Heart right ventricle (tissue), 16 donors: ENCODE measurements at places on chromosomes 4 and X. TPM values are rescaled to one million over a fixed set of nuclear protein-coding genes. Genes with fewer than 3 reads are reported as not detected.
A peak's percentile ranks its signal among the peaks of the same experiment; 100 is the strongest.

GRCh38 chrX:79506001-79506400 lies 138.9 kb upstream of the ITM2A start:
- no peak for DNase-seq

DNA sequence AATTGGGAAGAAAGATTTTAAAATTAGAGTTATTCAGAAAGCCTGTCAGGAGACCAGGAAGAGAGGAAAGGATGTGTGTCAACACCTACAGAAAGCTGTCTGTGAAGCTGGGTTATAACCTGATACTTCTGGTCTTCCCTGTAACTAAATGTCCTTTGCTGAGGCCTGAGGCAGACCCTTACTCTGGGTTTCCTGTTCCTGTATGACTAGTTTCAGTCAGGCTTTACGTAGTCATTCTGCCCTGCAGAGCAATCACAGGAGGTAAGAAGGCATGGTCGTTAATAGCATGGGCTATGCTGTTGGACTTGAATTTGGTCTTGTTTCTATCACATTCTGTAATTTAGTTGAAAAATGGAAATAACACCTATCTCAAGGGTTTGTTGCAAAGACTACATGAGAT lies 110.5 kb upstream of the IGFBP7 start:
- DNase-seq, result no peak

DNA sequence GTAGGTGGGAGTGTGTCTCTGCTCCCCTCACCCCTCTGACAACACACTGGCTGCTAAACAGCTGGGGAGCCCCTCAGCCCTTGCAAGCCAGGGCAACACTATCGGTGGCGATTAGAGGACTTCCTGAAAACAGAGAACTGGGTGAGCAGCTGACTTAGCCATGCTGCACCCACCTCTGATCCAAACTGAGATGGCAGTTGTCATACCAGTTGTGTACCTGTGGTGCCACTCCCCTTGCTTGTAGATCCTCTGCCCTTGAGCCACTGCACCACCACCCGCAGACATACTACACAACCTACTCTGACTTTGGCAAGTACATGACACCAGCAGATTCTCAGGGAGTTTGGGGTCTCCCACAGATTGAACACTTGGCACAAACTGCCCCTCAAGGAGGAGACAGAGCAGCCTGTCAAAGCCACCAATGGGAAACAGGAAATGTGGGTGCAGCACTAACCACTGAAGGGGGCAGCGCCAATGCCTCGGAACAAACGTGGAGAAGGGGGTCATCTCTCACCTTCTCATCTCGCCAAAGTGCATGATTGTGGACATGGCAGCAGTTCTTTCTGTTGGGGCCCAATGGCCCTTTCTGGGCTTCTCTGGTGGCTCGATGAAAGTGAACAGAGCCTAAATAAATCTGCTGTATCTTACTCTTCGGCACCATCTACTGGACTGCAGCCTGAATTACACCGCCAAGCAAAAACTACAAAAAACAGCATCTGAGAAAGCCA lies 119.8 kb downstream of the NEK1 start:
- no peak for DNase-seq

DNA sequence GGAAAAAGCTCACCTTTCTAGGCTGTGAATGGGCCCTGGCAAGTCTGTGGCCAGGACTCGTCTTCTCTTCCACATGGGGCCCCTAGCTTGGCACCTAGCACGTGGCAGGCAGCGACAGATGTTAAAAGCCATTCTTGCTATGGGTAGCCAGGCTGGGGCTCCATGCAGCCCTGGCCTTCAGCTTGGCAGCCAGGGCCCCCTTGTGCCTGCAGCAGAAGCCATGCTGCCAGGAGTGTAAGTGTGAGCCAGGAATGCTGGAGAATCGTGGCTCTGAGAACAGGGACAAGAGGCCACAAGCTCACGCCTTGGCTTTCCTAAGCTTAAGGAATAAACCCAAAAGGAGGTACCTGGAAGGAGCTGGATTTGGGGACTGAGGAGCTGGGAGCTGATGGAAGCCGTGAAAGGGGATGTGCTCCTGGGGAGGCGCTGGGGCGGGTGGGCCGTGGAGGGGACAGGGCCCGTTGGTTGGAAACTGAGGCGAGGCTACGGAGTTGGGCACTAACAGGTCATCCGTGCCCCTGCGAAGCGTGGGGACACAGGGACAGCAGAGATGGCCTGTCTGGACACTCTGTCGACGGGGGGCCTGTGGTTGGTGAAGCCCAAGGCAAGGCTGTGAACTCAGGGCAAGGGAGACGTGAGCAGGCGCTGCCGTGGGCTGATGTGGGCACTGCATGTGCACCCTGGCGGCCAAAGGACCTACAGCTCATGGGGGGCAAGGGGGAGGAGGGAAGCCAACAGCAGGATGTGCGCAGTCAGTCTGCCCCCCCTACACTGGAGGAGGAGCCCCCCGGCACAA lies 895 bp upstream of the OPN1LW start:
- DNase-seq, result no peak

GRCh38 chr4:149291463-149291862 lies 524.2 kb downstream of the IQCM start:
- peak; percentile 44 for DNase-seq

DNA sequence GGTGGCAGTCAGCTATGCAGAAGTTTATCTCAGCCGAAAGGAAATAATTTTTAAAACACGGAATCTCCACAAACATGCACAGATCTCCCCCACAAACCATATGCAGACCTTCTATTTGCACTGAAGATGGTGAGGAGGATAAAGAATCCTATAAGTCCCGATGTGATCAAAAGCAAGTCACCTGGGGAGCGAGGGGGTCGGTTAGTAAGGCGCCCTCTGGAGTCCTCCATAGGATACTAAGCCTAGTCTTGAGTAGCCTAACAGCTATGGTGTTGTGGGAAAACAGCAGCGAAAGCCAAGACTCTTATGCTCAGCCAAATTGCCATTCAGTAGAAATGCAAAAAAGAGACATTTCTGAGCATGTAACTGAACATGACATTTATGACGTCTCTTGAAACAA lies 210.9 kb downstream of the FRMPD4 start:
- no peak for DNase-seq

DNA sequence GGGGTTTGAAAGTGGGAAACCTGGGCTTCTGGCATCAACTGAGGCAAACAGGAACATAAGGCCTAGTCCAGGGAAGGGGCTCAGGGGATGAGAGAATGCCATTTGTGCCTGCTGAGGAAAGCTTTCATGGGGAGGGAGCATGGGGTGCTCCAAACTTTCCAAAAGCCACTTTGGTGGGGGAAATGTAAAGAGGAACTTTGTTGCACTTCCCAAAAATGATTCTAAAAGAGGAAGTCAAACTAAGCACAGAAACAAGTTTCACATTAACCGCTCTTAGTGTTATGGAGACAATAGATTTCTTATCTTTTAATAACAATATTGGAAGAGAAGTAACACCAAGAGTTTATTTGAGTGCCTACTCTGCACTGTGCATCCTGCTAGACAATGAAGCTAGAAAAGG lies 32.3 kb downstream of the GAB3 start:
- no peak for DNase-seq

DNA sequence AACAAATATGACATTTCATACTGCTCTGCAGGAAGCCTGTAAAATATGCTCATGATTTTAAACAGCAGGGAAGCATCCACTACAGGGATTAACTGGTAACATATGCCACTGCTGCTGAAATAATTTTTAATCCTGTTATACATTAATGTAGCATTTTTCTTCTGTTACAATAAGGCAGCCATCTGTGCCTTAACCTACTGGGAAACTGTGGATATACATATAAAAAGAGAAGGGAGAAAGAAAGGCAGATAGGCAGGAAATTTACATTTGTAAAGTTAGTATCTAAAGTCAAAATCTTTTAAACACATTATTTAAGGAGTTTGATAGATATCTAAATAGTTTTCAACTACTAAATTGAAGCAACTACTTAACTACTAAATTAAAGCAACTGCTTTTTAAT lies 514.6 kb upstream of the KLHL4 start:
- DNase-seq, result no peak

The SLC49A3 gene
- 12.5 TPM for total RNA-seq
